ENCODE measurements at places on chromosomes 7 and 10.

DNA sequence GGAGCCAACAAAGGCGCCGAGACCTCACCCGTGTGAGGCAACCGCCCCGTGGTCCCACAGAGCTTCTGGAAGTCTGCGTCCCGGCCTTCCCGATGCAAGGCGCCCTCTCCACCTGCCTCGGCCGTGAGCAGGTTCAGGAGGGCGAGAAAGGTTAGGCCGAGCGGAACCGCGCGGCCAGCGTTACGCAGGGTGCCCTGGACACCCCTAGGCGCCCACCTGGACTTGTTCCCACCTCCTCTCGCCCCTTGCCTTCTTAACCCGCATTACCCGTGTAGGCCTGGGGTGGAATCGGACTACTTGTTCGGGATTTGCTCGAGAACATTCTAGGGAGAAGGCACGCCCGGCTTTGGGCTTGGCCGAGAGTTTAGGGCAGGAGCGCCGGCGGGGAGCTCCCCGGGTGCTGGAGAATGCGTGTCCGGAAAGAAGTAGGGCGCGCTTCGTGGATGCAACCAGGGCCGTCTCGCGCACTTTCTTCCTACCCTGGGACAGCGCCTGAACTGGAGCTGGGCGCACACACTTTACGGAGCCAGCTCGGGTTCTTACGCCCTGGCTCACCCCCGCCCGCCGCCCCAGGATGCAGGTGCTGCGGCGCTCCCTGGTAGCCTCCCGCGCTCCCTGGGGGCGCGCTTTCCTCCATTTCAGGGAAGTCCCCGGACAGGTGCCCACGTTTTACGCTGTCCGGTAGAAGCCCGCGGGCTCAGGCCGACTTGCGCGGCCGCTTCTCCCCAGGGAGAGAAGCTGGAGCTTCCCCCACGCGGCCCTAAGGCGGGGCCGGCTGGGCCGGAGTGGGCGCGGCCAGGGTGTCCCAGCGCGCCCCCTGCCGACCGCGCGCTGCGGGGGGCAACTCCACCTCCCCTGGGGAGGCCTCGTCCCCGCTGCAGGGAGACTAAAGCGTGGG, 74.5 kb downstream of the INSIG1 start:
- DNase-seq = no peak

GRCh38 chr10:4067931-4068561, 283.0 kb upstream of the KLF6 start:
- no peak for DNase-seq

GRCh38 chr7:73706126-73707044, 13.1 kb downstream of the STX1A start:
- no peak for DNase-seq

GRCh38 chr7:102081244-102081627, 205.4 kb upstream of the SH2B2 start:
- DNase-seq = no peak

Data from keratinocyte (primary cell).